ENCODE measurements at places on chromosomes 2 and 18. TPM values are rescaled to one million over a fixed set of nuclear protein-coding genes. Genes with fewer than 3 reads are reported as not detected.

DNA sequence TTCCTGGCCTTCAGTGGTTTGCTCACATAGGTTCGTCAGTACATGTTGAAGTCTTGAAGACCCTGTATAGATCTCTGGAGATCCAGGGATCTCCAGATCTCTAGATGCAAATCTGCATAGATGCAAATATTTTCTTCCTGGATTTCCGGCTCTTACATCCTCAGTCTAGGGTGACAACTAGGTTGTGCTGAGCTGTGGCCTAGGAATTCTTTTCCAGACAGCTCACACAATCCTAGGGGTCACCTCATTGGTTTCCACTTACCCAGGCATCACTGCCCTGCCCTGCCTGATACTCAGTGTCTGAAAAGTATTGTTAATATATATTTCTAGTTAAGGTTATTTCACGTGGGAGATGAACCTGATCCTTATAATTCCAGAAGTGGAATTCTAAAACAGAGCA, 105.1 kb upstream of the TTC27 start:
- peak; percentile 12 for DNase-seq

- DNase-seq = no peak
These were observed 315.9 kb upstream of the LRATD1 start for GRCh38 chr2:14316594-14316993.

DNA sequence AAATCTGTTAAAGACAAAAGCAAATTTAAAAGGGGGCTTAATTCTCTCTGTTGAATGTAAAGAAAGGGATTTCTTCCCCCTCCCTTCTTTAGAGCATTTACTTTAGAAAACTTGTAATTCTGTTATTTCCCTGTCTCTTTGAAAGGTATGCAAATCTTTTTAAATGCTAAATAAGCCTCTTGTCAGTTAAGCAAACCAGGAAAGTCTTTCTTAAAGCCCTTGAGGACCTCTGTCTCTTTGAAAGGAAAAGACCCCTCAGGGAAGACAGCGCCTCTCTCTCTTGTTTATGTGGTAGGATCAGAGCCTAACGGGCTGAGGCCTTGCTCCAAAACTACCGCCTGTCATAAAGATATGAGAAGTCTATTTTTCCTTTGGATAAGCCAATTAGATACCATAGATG, 139.9 kb upstream of the CDH7 start:
- no peak for DNase-seq

DNA sequence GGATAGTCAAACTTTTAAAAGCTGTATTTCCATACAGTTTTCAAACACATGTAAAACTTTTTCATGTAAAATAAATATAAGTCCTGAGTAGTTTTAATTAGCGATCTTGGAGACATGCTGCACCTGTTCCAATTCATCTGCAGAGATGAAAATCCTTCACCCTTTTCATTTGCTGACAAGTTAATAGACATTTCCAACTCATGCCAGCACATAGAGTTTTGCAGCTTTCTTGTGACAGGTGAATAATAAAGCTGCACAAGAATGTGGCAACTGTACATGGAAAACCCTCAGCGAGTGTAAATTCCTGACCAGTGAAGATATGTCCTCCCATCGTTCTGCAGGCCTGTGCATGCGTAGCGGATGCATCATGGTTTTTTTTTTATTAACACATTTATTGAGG, 771.4 kb downstream of the TDRD15 start:
- DNase-seq = no peak

GRCh38 chr2:158457826-158458616, 1.3 kb downstream of the PKP4 start:
- peak; percentile 44 for DNase-seq

DNA sequence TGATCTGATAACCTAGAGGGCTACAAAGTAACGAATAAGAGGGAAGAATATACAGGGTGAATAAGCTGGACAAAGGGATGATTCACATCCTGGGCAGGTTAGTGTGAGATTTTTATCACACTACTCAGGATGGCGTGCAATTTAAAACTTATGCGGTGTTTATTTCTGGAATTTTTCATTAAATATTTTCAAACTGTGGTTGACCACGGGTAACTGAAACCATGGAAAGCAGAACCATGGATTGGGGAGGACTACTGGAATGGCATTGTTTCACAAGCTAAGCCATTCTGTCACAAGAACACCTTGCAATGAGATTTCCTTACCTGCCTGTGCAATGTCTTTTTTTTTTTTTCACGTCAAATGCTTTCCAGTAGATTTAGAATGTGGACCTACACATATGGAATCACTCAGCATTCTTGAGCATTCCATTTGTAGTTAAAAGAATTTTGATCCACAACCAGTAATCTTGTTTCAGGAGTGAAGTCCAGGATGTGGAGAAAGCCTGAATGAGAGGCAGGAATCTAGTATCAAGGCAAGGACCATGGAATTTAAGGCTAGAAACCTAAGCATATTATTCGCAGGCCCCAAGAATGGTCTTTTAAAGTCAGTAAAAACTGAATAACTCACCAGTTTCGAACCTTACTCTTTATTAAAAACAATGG, 8.0 kb upstream of the CDK15 start:
- DNase-seq = peak; percentile 96

DNA sequence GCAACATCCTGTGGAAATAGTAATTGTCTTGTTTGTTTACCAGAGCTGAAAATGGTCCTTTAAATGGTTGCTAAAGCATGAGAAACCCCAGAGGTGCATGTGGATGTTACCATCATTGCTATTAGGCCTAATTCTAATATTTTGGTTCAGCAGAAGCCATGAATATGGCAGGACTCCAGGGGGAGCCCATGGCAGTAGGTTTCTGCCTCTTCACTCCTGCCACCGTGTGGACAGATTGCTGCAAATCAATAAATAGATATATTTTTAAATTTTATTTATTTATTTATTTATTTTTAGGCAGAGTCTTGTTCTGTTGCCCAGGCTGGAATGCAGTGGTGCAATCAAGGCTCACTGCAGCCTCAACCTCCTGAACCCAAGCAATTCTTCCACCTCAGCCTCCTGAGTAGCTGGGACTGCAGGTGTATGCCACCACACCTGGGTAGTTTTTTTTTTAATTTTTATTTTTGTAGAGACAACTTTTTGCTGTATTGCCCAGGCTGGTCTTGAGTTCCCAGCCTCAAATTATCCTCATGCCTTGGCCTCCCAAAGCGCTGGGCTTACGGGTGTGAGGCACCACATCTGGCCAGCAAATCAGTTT, 54.9 kb upstream of the CAPN13 start:
- DNase-seq = peak; percentile 73

DNA sequence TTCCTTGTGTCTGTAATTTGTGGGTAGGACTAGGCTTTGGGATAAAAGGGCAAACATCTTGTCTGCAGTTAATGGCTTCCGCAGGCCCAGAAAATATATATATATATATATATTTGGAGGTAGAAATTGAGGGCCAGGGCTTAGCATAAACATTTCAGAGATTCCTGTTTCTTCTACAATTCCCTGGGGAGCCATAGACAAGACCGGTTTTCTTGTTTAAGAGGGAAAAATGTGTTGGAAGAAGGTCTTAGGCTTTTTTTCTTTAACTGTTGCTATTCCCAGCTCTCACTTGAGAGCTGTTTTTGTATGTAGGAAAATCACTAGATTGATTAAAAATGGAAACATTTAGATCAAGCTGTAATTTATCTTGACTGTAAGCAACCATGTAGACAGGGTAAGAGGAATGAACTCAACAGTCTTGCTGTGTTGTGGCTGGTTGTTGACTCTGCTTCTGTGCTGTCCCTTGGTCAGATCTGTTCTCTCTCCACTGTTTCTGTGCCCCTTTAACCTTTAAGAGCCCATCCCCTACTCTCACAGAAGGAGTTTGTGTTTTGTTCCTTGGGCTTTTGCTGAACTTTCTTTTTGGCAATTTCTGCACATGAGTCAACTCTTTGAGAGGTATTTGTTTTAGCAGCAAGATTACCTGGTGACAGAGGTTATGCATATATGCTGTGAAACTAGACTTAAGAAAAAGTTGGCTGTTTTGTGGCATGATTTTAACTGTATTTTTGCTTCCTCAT, 58.3 kb downstream of the EFEMP1 start:
- DNase-seq = peak; percentile 42

- peak; percentile 67 for DNase-seq
These were observed 143.4 kb upstream of the CYP26B1 start for GRCh38 chr2:72291059-72291458.

DNA sequence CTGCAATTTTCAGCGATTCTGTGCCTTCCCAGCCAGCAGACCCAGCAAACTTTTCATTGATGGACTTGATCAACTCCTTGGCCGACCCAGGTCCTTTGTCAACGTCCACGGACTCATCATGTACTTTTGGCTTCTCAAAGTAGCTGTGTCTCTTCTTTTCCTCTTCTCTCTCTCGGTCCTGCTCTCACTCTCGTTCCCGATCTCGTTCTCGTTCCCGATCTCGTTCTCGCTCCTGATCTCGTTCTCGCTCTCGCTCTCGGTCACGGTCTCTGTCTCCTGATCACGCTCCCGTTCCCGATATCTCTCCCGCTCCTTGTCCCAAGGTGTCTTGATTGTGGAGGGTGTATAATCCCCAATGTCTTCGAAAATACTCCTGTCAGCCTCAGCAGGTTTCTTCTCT, 219.5 kb upstream of the FANCL start:
- DNase-seq = no peak

DNA sequence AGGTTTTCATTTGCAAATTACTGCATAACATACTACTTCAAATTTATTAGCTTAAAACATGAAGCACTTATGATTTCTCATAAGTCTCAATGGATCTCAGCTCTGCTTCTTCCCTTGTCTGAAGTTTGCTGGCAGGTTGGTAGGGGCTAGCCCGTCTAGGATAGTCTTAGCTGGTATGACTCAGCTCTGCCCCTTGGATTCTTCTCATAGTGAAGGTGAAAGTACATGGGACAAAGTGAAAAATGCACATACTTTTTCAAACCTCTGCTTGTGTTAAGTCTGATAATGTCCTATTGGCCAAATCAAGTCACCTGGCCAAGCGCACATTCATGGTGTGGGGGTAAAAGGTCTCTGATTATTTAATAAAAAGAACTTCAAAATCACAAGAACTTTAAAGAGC, 184.8 kb upstream of the VWC2L start:
- peak; percentile 1 for DNase-seq

DNA sequence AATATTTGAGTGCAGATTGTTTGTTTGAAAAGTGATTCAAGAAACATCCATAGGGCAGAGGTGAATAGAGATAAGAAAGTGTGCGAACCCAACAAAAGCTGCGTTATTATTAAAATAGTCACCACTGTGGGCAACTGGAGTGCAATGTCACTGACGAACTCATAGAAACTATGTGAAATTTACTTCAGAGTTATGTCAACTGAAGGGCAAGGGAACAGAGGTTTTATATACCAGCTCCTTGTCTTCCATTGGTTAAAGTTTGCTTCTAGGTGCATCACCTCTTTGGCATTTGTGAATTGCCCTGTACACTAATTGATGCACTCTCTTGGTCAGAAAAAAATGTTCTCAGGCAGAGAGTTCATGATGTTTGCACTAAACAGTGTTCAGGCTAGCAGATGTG, 110.5 kb upstream of the NYAP2 start:
- DNase-seq = peak; percentile 67

DNA sequence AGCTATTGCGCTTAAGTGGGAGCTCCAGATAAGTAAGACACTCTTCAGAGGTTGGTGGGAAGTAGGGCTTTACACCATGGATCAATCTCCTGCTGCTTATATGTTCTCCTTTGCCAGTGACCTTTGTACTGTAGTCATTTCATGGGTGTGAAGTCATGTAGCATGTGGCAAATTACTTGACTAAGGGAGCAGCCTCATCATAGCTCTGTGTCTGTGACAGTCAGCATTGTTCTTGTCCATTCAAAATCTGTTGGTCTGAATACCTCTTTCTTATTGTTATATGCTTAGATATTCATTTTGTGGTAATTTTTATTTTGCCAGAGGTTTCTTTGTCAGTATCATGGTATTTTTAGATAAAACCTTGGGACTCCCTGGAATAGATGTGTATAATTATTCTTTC, 18.2 kb downstream of the SLC4A1AP start:
- DNase-seq = peak; percentile 51

DNA sequence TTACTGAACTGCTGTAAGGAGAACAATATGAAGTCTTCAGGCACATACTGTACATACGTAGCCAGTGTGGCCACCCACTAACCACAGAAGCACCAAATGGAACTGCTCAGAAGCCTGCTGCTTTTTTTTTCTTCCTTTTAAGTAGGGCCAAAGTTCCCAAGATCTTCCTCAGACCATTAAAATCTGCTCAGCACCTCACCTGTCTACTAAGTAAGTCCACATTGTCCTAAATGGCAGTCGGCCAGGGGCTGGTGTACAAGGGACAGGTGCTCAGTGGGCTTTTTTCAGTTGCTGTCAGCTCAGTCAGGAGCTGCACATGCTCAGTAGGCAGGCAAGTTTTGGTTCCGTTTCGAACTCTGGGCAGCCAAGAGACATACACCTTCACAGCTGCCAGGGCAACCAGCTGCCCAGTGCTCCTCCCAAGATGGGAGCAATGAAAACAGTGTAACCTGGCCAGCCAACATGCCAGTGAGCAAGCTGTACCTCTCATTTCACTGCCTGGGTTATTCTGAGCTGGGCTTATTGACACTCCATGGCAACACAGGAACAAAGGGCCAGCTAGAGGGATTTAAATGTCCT, 86.1 kb downstream of the ACVR1 start:
- DNase-seq = no peak

DNA sequence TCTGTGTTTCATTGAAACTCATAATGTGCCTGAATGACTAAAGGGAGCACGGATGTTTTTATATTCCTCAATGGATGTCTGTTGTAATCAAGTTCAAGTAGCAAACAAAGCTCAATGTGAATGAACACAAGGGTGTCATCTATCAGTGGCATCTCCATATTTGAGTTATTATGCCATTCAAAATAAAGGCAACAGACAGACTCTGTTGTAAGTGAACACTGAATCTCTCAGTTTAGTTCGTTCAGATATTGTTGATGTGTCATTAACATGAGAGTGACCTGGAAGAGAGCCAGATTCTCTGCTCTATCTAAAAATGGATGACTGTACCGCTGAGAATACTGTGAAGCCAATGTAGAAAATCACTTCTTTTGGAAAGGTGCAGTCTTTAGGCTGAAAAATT, 118.7 kb downstream of the NUP35 start:
- DNase-seq = peak; percentile 58

Gene DLGAP1
- total RNA-seq = under 0.01 TPM

Gene SPC25
- total RNA-seq = 2.0 TPM

Gene PTPN4
- 19.2 TPM for total RNA-seq

Gene SLC8A1
- 57.0 TPM for total RNA-seq

Gene CTNNA2
- total RNA-seq = not detected

Gene RTKN
- 11.1 TPM for total RNA-seq

Gene FSIP2
- under 0.01 TPM for total RNA-seq

Gene KCNS3
- total RNA-seq = 5.3 TPM

Gene LRRC30
- total RNA-seq = not detected

Gene ADAM23
- total RNA-seq = 3.9 TPM

Measured in IMR-90 (cell line).